ENCODE measurements at places on chromosomes 2 and 18.

- DNase-seq: no peak
Measured at GRCh38 chr2:207356567-207356966, 173.2 kb upstream of the CREB1 start.

DNA sequence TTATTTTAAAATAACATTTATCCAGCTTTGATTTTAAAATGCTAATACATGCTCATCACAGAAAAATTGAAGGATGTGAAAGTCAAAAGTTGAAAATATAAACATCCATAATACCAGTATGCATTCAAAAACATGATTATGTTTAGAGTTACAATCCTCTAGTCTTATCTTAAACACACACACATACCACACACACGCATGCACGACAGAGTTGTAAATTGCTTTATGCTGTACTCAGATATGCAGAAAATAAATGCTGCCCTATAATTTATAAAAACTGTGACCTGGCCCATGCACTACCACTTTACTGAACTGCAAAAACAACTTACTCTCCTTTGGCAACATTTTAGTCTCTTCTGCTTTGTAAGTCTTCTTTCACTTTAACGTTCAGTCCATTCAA is 793.0 kb upstream of the FANCL start:
- no peak for DNase-seq

DNA sequence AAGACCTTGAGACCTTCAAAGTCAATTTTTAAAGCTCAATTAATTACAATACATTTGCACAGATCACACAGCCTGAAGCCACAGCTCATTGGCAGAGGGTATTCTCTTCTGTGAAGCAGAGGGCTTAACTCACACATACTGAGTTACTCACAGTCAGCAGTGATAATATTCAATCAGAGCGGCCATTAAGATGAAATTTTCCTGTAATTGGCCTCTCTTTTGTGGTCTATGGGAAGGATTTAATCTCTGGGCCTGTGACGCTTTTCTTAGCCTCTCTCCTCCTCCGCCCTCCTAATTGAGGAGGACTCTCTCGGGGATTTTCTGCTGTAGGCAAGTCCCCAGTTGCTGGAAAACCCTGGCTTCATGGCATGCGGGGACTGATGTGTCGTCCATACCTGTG is 12.3 kb upstream of the LDLRAD4 start:
- DNase-seq: no peak

- DNase-seq: no peak
Measured at GRCh38 chr18:57211776-57212175, 64.9 kb downstream of the BOD1L2 start.

DNA sequence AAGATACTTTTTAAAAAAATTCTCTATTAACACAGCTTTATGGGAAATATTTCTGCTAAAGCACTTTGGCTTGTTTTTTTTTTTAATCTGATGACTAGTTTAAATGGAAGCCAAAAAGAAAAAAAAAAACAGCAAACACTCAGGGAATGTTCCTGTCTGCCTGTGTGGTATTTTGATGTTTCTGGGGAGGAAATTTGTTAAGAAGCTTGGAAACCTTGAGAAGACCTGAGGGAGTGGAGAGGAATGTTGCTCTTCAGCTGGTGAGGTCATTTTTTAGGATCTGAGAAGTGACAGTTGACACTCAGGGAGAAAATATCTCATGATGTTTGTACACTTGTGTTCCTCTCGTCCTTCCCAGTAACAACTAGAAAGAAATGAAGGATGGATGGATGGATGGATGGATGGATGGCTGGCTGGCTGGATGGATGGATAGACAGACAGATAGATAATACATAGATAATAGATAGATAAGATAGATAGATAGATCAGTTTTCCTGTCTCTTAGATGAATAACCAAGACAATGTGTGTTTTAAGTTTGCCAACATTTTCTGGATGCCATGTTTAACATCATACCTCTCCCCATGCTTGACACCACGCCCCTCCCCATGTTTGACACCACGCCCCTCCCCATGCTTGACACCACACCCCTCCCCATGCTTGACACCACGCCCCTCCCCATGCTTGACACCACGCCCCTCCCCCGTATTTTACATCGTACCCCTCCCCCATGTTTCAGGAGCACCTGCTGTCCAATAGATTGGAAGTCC is 84.8 kb downstream of the CTIF start:
- no peak for DNase-seq

DNA sequence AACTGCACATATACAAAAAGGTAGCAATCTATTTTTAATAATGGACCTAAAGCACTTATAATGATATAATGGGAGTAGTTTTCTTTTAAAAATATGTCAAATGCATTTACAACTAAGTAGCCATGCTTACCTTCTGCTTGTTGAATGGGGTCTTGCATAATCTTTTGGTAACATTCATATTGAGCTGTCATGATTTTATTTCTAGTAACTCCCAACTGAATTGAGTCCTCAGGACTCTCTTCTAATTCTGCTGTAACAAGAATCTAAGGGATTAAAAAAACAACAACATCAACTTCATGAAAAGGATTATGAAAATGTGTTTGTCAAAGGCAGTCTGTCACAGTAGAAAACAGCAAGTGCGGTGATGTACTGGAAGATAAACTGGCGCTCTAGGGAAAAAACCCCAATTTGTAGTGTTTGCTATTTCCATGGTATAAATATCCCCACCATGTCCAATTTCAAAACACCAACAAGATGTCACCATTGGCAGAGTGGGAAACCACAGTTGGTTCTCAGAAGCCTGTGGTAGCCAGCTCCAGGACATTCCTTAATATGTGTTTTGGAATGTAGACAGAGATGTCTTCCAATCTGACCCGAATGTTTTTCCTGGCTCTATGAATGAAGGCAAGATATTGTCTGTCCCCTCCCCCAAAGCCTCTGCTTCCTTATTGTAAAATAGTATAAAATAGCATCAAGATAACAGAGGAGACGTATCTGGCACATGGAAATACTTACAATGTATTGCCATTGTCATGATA is 64.8 kb downstream of the CALCRL start:
- DNase-seq: no peak

- no peak for DNase-seq
Measured at GRCh38 chr18:32422978-32423740, 47.5 kb downstream of the GAREM1 start.

DNA sequence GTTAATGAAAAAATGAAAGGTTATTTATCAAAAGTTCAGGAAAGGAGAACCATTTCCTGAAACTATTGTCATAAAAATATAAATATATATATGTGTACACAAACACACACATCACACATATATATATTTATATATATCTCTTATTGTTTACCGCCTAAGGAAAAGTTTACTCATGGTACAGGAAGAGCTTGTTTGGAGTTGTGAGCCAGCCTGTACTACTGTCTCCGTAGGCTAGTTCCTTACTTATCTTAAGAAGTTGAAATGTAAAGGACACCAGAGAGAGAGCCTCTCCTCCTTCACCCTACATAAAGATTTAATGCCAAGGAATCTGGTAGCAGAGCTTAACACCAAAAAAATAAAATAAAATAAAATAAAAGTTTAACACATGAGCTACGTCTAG is 19.6 kb downstream of the DSC1 start:
- no peak for DNase-seq

DNA sequence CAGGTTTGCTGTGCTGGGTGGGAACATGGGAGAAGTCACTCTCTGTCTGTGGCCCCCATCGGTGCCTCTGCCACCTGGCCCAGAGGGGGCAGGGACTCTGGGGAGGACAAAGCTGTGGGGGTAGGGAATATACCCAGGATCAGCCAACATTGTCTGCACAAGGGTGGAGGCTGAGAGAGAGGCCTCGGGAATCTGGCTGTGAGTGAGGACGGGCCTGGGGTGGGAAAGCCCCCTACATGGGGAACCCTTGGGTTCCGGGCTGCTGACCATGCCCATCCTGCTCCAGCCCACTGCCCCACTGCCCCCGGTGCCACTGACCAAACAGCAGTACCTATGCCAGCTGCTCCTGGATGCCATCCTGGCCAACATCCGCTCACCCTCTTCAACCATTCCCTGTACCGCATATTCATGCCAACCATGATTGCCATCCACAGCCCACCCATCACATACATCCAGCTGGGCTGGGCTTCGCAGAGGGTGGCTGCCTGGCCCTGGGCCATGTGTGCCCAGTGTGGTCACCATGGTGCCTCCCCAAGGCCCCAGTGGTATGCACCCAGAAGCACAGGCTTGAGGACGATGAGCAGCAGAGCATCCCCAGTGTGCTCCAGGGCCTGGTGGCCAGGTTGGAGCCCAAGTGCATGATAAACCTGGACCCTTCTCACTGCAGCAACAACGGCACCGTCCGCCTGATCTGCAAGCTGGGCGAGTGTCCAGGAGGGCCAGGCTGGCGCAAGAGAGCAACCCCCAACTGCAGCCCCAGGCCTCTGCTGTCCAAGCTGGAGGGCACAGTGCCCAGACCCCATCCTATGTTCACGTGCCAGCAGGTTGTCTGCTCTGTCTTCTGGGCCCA is 6.9 kb upstream of the POTEF start:
- no peak for DNase-seq

DNA sequence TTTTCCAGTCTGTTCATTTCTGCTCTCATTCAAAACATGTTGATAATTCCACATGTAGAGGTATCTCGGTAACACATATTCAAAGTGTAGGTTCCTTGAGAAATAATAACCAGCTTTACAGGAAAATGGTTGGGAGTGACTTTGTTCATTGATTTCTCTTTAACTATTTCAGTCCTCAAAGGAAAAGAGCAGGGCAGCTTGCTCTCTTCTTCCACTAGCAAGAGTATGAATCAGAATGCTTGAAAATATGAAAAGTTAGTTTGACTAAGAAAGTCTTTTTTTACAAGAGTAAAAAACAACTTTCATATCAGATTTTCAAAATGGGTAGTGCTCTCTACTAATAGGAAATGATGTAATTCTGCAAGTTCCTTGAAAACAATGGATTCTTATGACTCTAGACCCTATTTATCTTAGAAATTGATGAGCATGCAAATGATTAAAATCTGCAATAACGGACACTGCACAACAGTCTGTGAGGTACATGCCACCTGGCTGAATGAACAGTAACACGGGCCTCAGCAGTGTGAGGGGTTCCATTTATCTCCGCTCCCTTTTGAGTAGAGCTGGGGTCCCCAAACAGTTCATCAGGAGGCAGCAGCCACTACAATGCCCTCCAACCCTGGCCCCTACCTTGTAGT is 65.6 kb downstream of the IRS1 start:
- no peak for DNase-seq

DNA sequence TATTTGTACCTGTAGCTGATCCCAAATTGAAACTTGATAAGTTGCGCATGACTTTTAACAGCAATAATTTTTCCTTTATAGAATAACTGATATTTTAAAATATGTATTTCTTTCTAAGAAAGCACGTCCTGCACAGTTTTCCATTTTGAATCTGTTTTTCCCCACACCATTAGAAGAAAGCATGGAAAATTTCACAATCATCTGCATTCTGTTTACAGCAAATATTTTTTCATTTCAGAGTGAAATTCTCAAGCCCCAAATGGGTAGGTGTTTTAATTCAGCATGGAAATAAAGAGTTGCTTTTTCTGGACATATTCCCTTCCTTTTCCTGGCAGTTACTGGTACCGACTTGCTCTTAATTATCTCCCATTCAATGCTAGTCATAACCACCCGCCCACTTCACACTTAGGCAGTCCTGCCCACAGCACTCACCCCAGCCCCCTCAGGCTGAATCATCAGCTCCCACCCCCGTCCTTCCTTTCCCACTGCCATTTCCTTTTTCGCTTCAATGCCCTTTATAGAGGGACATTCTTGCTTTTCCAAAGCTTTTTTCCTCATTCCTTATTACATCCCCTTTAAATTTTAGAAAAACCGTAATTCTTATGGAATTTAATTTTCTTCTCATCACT is 89.2 kb upstream of the GLS start:
- no peak for DNase-seq

DNA sequence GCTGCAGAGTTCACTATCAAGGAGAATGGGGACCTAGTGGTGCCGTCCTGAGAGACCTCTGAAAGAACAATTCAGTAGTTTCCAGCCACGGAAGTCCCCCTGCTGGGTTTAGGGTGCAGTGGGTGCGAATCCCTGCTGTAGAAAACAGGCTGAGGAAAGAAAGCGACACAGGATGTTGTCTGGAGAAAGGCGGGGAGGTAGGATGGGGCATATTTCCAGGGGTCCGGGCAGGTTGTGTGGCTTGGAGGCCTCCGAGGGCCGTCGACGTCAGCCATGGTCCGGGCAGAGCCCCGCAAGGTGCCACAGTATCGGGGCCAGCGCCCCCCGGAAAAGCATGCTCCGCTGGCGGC is 807 bp upstream of the CREB1 start:
- DNase-seq: no peak

- DNase-seq: no peak
Measured at GRCh38 chr18:49141491-49141890, 190.7 kb upstream of the SMAD7 start.

- DNase-seq: no peak
Measured at GRCh38 chr2:206642075-206643025, at the start of gene FAM237A. FAM237A (plus strand) TSS chr2:206642487; CDS start chr2:206644237, 1,750 bp downstream.

GRCh38 chr2:35978218-35978617 is 377.4 kb upstream of the CRIM1 start:
- no peak for DNase-seq

DNA sequence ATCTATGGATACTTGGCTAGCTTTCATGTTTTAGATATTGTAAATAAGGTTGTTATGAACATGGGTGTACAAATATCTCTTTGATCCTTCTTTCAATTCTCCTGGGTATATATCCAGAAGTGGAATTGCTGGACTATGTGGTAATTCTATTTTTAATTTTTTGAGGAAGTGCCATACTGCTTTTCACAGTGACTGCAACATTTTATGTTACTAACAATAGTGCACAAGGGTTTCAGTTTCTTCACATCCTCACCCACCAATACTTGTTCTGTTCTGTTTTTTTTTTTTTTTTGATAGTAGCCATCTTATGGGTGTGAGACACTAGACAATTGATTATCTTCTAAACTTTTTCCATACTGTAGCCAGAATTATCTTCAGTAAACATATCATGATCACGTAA is 17.3 kb upstream of the NEUROD1 start:
- DNase-seq: no peak

- no peak for DNase-seq
Measured at GRCh38 chr2:218959761-218960308, 369 bp downstream of the CDK5R2 start.

GRCh38 chr2:157169889-157170288 is 87.6 kb upstream of the GALNT5 start:
- DNase-seq: no peak

DNA sequence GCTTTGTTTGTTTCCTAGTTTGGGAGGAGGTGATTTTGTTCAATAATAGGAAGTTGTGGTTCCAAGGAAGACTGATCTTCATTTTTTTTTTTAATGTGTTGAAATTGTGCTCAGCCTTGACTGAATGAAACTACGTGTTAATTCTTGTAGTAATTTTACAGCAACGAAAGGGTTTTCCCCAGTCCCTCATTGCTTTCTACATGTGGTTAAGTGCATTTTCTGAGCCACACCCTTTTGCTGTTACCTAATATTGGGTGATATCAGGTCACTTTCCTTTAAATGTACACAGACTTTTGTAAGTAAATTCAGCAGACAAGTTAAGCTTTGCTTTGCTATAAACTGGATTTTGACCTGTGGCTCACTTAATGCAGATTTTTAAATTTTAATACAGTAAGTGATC is 73.6 kb downstream of the OTX1 start:
- no peak for DNase-seq

GRCh38 chr18:36493349-36494159 is 196.0 kb downstream of the FHOD3 start:
- no peak for DNase-seq

- DNase-seq: no peak
Measured at GRCh38 chr2:127646487-127647241, 711 bp downstream of the GPR17 start.

GRCh38 chr2:112340475-112341267 is 65.3 kb downstream of the ZC3H6 start:
- no peak for DNase-seq

All from GOT3 (cell line).